Cardiac muscle cell (in vitro differentiated cells and primary cell): ENCODE measurements at places on chromosomes 12 and 14. TPM values are rescaled to one million over a fixed set of nuclear protein-coding genes. Genes with fewer than 3 reads are reported as not detected.
A peak's percentile ranks its signal among the peaks of the same experiment; 100 is the strongest.

Gene PPFIA2
- total RNA-seq, result 18.7 and 53.5 TPM in 2 replicates

DNA sequence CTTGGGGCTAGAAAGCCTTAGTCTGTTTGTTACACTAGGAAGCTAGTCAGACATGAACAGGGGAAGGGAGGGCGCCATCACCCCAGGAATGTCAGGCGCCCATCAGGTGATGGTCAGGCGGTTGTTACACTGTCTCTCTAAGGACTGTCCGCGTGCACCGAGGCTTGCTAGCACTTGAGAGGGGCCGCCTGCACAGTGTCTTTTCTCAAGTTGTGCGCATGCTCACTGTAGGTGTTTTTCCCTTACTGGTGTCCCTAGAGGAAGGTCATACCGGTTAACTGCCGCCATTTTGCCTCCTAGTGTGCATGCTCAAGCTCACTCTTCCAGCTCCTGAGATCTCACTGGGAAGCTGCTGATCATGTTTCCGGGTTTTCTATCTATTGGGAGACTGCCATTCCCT, 855.0 kb upstream of the TMEM132C start:
- H3K4me1 ChIP-seq, result no peaks in the 10 kb centered on the region
- DNase-seq, result no peak
- H3K27ac ChIP-seq, result no peak overlapping the region

Gene FAM90A1
- 0.18 and 0.28 TPM in 2 replicates for total RNA-seq

- no peak for DNase-seq
- H3K27me3 ChIP-seq, result no peaks in the 10 kb centered on the region
- H3K27ac ChIP-seq, result no peak overlapping the region
Measured at GRCh38 chr12:32423559-32423958, 24.2 kb downstream of the FGD4 start.

Gene PSMC6
- total RNA-seq, result 140 and 151 TPM in 2 replicates

GRCh38 chr12:130137040-130138018, 24.9 kb upstream of the FZD10 start:
- no peak overlapping the region for H3K4me3 ChIP-seq
- no peaks in the 10 kb centered on the region for H3K36me3 ChIP-seq
- no peak for DNase-seq
- no peaks in the 10 kb centered on the region for H3K4me1 ChIP-seq
- no peak overlapping the region for H3K27ac ChIP-seq

- DNase-seq, result no peak
- no peak overlapping the region for H3K27ac ChIP-seq
- no peaks in the 10 kb centered on the region for H3K36me3 ChIP-seq
- no peaks in the 10 kb centered on the region for H3K4me1 ChIP-seq
Measured at GRCh38 chr14:93527203-93527607, 96.5 kb downstream of the UNC79 start.

Gene POTEG
- not detected in 2 replicates for total RNA-seq

DNA sequence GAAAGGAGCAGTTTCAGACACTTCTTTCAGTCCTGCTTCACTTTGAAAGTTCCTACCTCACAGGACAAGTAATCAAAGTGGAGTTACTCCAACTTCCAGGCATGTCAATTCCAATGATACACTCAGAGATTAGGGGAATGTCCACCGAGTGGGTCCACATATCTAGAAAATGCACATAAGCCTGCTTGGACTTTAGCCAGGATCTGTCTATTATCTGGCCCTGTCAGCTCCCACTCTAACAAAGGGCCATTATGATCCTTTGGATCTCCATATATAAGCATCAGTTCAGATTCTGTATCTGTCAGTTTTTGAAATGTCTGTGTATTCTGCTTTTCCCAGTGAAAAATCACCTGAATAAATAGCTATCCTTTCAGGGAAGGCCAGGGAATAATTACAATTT, 112.9 kb upstream of the ATXN7L3B start:
- H3K4me1 ChIP-seq, result no peaks in the 10 kb centered on the region
- no peaks in the 10 kb centered on the region for H3K27me3 ChIP-seq
- peak overlapping the region; percentile 0 for H3K27ac ChIP-seq
- H3K36me3 ChIP-seq, result no peaks in the 10 kb centered on the region
- no peak overlapping the region for H3K4me3 ChIP-seq

DNA sequence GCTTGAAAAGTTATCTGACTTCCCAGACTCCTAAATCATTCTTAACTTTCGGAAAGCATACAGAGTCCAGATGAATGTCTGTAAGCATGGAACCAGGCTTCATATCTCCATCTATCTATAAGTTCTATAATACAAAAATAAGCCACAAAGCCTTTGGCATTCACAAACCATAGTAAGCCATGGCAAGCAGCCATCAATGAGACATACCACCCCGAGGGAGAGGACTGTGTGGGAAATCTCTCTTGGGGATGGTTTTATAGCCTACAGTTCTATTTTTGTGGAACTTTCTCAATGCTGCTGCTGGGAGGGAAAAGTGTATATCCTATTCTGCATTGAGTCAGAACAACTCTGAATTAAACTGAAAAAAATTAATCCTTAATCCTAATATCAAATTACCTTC, 20.4 kb downstream of the EGLN3 start:
- H3K36me3 ChIP-seq, result peaks cover 12% of the 10 kb centered on the region
- DNase-seq, result peak; percentile 49
- H3K4me1 ChIP-seq, result peaks cover 20% of the 10 kb centered on the region
- no peak overlapping the region for H3K4me3 ChIP-seq

- no peaks in the 10 kb centered on the region for H3K36me3 ChIP-seq
- no peak overlapping the region for H3K4me3 ChIP-seq
- no peak overlapping the region for H3K27ac ChIP-seq
- H3K27me3 ChIP-seq, result peaks cover 7% of the 10 kb centered on the region
- H3K4me1 ChIP-seq, result no peaks in the 10 kb centered on the region
- DNase-seq, result peak; percentile 89
Measured at GRCh38 chr14:60331201-60332045, 82.4 kb downstream of the PPM1A start.

GRCh38 chr12:59626382-59626781, 30.6 kb downstream of the SLC16A7 start:
- no peak overlapping the region for H3K4me3 ChIP-seq
- H3K36me3 ChIP-seq, result no peaks in the 10 kb centered on the region
- H3K4me1 ChIP-seq, result no peaks in the 10 kb centered on the region
- no peaks in the 10 kb centered on the region for H3K27me3 ChIP-seq

GRCh38 chr12:30631740-30632139, 63.9 kb downstream of the IPO8 start:
- peaks cover 23% of the 10 kb centered on the region for H3K36me3 ChIP-seq
- DNase-seq, result no peak
- H3K4me1 ChIP-seq, result no peaks in the 10 kb centered on the region
- no peak overlapping the region for H3K4me3 ChIP-seq
- no peaks in the 10 kb centered on the region for H3K27me3 ChIP-seq
- H3K27ac ChIP-seq, result no peak overlapping the region
